ENCODE measurements at places on chromosomes 6 and 20. TPM values are rescaled to one million over a fixed set of nuclear protein-coding genes. Genes with fewer than 3 reads are reported as not detected.

KIFC1 gene
- 15.4 TPM for total RNA-seq

- H3K27ac ChIP-seq = no peak overlapping the region
- no peaks in the 10 kb centered on the region for H3K36me3 ChIP-seq
- H3K4me1 ChIP-seq = no peaks in the 10 kb centered on the region
- H3K4me3 ChIP-seq = no peak overlapping the region
- no peaks in the 10 kb centered on the region for H3K27me3 ChIP-seq
Observed at GRCh38 chr6:149433881-149434280, 33.8 kb downstream of the SUMO4 start.

DNA sequence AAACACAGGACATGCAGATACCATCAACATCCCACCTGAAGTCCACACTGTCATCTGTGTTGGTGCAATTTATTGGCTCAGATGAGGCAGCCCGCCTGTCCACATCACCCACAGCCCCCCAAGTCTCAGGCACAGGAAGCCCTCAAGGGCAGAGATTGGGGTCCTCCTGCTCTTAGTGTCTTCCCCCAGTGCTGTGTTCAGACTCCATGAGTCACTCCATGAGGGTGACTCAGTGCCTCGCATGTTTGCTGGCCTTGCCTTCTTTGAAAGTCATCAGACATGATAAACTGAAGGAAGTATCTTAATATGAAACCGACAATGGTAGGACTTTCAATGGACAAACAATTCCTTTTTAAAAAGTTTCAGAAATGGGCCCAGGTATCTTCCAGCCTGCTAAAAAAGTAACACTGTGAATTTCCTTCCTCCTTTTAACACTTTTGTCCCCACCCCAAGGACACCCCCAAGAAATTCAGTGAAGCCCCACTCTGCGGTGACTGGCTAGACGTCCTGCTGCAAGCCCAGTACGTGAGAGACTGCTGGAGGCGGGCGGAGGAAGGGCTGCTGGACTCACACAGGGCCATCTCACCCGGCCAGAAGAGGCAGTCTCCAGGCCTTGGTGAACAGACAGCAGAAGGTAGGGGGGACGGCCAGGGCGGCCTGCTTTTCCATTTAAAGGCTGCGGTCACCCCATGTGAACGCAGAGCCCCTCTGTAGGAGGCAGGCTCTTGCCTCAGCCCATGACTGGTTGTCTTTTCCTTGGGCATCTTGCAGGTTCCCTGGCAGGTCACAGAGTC is 43.0 kb upstream of the KCNK16 start:
- no peaks in the 10 kb centered on the region for H3K36me3 ChIP-seq
- DNase-seq = no peak
- H3K4me3 ChIP-seq = no peak overlapping the region
- H3K4me1 ChIP-seq = peaks cover 9% of the 10 kb centered on the region
- no peak overlapping the region for H3K27ac ChIP-seq
- no peaks in the 10 kb centered on the region for H3K27me3 ChIP-seq

VSTM2L gene
- 16.7 TPM for total RNA-seq

GRCh38 chr20:3866464-3866863 is 19.8 kb downstream of the MAVS start:
- DNase-seq = no peak
- H3K27me3 ChIP-seq = no peaks in the 10 kb centered on the region
- H3K4me1 ChIP-seq = no peaks in the 10 kb centered on the region

SPATA25 gene
- 15.5 TPM for total RNA-seq

DNA sequence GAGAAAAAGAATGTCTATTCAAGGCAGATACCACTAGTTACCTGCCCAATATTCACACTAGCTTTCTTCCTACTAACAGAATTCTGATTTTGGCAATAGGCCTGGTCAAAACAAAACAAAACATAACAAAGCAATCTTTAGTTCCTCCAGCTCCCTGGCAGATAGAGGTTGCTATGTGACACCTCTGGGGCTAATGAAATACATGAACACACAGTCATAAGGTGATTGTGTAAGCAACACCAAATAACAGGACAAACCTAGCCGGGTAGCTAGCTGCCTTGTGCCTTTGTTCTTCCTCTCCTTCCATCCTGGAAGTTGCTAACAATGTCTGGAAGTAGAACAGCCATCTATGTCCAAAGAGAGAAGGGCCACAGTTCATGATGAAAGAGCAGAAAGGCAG is 6.0 kb upstream of the HMGN3 start:
- H3K27me3 ChIP-seq = no peaks in the 10 kb centered on the region
- peaks cover 11% of the 10 kb centered on the region for H3K4me1 ChIP-seq
- H3K36me3 ChIP-seq = no peaks in the 10 kb centered on the region
- H3K27ac ChIP-seq = no peak overlapping the region
- DNase-seq = peak; percentile 22

CCN6 gene
- total RNA-seq = not detected

WASF1 gene
- total RNA-seq = 8.8 TPM

DNA sequence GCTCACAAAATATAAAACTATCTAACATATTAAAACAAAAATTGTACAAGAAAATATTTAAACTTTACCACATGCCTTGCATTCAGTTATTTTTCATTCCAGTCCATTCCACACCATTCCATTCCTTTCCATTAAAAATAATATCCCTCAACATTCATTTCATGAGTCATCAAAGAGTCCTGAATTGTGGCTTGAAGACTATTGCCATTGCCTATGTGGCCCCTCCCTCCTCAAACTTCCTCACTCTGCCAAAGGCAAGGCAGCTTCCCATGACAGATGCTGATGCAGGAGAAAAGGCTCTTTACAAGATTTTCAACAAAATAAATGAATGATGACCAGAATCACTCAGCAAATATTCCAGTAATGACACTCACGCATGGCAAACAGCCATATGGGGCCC is 31.7 kb downstream of the IL20RA start:
- peaks cover 7% of the 10 kb centered on the region for H3K36me3 ChIP-seq
- no peak for DNase-seq
- H3K27ac ChIP-seq = no peak overlapping the region
- no peaks in the 10 kb centered on the region for H3K27me3 ChIP-seq
- no peak overlapping the region for H3K4me3 ChIP-seq

- no peak overlapping the region for H3K27ac ChIP-seq
- H3K4me3 ChIP-seq = no peak overlapping the region
- H3K36me3 ChIP-seq = no peaks in the 10 kb centered on the region
- DNase-seq = no peak
- H3K27me3 ChIP-seq = peaks cover 5% of the 10 kb centered on the region
Observed at GRCh38 chr20:1857466-1857865, 37.7 kb upstream of the SIRPA start.

DNA sequence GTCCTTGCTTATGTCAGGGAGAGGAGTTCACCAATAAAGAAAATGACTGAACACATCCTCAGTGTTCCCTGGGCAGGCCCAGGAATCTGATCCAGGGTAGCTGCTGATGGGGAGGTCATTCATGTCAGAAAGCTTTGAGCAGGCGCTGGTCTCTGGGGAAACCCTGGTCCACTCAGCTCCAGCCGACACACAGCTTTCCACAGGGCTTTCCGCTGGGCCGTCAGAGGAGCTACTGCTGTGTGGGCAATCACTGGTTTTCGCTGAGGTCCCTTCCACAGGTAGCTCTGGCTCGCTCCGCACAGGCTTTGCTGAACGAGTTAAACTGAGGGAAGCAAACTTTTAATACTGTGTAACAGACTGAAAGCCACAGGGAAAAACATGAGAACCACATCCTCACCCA is 17.5 kb upstream of the ANKRD60 start:
- H3K4me3 ChIP-seq = no peak overlapping the region
- H3K27ac ChIP-seq = no peak overlapping the region
- H3K27me3 ChIP-seq = no peaks in the 10 kb centered on the region
- no peak for DNase-seq
- H3K4me1 ChIP-seq = no peaks in the 10 kb centered on the region

DNA sequence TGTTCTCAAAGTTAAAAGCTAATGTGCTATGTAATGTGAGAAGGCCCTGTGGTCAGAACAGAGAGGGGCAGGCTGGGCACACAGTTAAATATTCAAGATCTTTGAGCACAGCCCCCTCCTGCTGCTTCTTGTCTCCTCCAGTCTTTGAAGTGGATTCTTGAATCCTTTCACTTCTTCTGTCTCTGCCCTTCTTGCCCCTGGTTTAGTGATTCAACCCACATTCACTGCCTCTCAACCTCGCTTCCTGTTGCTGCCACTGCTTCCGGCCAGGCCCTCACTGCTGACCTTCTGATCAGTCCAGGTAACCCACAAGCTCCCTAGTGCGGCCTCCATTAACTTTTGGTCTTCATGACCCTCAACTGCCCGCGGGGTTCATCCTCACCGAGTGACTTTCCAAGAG is 417.3 kb upstream of the NOX3 start:
- H3K27me3 ChIP-seq = no peaks in the 10 kb centered on the region
- H3K4me3 ChIP-seq = no peak overlapping the region
- DNase-seq = no peak

TNFRSF21 gene
- 48.8 TPM for total RNA-seq

EDN1 gene
- 19.1 TPM for total RNA-seq

HDGFL1 gene
- total RNA-seq = not detected

DPPA5 gene
- total RNA-seq = not detected
